ENCODE measurements at places on chromosomes 6 and 20.

GRCh38 chr20:50930976-50931305 is 296 bp downstream of the ADNP start:
- H3K27ac ChIP-seq = peak overlapping the region; percentile 89
- H3K4me1 ChIP-seq = peaks cover 52% of the 10 kb centered on the region
- H3K27me3 ChIP-seq = no peaks in the 10 kb centered on the region
- DNase-seq = no peak
- H3K4me3 ChIP-seq = peak overlapping the region; percentile 96
- H3K36me3 ChIP-seq = peaks cover 6% of the 10 kb centered on the region

GRCh38 chr6:147603392-147604081 is 95.0 kb downstream of the SAMD5 start:
- H3K4me1 ChIP-seq = no peaks in the 10 kb centered on the region
- no peak overlapping the region for H3K27ac ChIP-seq
- no peak for DNase-seq
- no peaks in the 10 kb centered on the region for H3K36me3 ChIP-seq

DNA sequence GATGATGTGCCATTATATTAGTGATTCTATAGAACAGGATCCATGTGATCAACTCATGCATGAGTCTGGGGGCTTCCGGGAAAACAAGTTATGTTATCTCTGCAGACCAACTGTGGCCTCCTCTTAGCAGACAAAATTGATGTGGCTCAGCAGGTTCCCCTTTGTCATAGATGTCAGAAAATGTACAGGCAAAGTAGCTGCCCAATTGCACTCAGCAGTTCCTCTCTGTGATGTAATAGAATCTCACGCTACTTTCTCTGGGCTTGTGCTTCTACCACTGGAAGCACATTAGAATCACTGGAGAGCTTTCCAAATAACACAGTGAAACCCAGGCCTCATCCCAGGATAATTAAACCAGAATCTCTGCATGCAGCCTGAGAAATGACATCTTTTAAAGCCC is 253.1 kb downstream of the SLC24A3 start:
- no peak overlapping the region for H3K4me3 ChIP-seq
- no peak overlapping the region for H3K27ac ChIP-seq
- H3K27me3 ChIP-seq = no peaks in the 10 kb centered on the region
- no peak for DNase-seq

- no peak overlapping the region for H3K27ac ChIP-seq
- no peak overlapping the region for H3K4me3 ChIP-seq
- H3K27me3 ChIP-seq = no peaks in the 10 kb centered on the region
- no peak for DNase-seq
- H3K4me1 ChIP-seq = no peaks in the 10 kb centered on the region
Observed at GRCh38 chr6:95203153-95203754, 374.1 kb upstream of the MANEA start.

DNA sequence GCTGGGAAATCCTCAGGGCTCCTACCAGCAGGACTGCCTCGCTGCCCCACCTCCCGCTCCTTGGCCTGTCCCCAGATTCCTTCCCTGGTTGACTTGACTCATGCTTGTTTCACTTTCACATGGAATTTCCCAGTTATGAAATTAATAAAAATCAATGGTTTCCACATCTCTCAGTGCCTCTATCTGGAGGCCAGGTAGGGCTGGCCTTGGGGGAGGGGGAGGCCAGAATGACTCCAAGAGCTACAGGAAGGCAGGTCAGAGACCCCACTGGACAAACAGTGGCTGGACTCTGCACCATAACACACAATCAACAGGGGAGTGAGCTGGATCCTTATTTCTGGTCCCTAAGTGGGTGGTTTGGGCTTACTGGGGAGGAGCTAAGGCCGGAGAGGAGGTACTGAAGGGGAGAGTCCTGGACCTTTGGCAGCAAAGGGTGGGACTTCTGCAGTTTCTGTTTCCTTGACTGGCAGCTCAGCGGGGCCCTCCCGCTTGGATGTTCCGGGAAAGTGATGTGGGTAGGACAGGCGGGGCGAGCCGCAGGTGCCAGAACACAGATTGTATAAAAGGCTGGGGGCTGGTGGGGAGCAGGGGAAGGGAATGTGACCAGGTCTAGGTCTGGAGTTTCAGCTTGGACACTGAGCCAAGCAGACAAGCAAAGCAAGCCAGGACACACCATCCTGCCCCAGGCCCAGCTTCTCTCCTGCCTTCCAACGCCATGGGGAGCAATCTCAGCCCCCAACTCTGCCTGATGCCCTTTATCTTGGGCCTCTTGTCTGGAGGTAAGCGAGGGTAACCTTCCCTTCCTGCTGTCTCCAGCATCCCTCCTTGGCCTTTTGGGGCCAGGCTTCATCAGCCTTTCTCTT is at the start of gene CFB:
Gene CFB, plus strand, starts transcription at position 589 of the 863 bp plus-strand sequence. Its CDS starts 127 bp downstream, at position 716.
- no peaks in the 10 kb centered on the region for H3K36me3 ChIP-seq
- H3K4me3 ChIP-seq = peak within 1 kb of the TSS; percentile 33
- no peaks in the 10 kb centered on the region for H3K27me3 ChIP-seq
- peaks cover 41% of the 10 kb centered on the region for H3K4me1 ChIP-seq
- DNase-seq = peak; percentile 93
- peak within 1 kb of the TSS; percentile 94 for H3K27ac ChIP-seq

DNA sequence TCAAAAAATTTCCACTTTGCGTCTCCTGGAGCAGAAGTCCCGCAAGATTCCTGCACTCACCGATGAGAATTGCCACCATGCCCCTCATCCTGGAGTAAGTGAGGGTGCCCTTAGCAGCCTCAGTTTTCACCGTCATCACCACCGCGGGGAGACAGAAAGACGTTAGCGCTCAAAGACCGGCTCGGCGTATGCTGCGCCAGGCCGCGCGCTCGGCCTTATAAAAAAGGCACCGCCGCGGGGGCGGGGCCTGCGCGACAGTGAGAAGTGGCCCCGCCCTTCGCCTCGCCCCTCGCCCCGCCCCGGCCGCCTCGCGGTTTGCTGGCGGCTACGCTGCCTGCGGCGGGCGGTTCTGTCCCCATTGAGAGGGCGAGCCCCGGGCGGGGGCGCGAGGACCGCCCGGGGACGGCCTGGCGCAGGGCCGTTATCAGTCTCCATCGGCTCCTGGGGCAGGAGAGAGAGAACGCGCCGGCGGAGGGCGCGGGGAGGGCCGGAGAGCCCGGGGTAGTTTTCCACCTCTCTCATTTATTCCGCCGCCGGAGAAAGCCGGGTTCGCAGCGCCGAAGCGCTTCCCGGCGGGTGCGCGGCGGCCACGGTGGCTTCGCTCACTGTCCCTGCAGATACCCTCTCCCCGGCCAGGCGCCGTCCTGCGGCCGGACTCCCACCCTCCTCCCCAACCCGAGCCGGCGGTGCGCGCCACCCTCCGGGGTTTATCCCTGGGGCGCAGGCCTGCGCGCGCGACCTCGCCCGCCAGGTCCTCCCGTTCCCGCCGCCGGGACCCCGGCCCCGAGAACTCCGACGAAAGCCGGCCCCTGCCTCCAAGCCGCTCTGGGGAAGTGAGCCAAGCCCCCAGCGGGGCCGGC is 122.5 kb upstream of the SLC2A12 start:
- DNase-seq = peak; percentile 90
- H3K27me3 ChIP-seq = no peaks in the 10 kb centered on the region
- H3K27ac ChIP-seq = peak overlapping the region; percentile 85

GRCh38 chr6:54846857-54847674 is 495 bp downstream of the FAM83B start:
- no peaks in the 10 kb centered on the region for H3K27me3 ChIP-seq
- H3K4me1 ChIP-seq = peaks cover 22% of the 10 kb centered on the region
- H3K36me3 ChIP-seq = no peaks in the 10 kb centered on the region
- peak; percentile 70 for DNase-seq

All from Caco-2 (cell line).